ENCODE measurements at places on chromosomes 11 and 22. TPM values are rescaled to one million over a fixed set of nuclear protein-coding genes. Genes with fewer than 3 reads are reported as not detected.

The SLC36A4 gene
- total RNA-seq: 29.4 TPM

DNA sequence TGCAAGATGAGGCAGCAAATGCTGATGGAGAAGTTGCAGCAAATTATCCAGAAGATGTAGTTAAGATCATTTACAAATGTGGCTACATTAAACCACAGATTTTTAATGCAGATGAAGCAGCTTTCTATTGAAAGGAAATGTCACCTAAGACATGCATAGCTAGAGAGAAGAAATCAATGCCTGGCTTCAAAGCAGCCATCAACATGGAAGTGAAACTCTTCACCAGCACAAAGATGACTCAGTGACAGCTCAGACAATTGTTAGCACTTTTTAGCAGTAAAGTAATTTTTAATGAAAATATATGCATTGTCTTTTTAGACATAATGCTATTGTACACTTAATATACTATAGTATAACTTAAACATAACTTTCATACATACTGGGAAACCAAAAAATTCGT lies 71.4 kb downstream of the FANCF start:
- H3K36me3 ChIP-seq: no peaks in the 10 kb centered on the region
- no peaks in the 10 kb centered on the region for H3K27me3 ChIP-seq
- no peaks in the 10 kb centered on the region for H3K4me1 ChIP-seq
- H3K4me3 ChIP-seq: no peak overlapping the region
- no peak overlapping the region for H3K27ac ChIP-seq

DNA sequence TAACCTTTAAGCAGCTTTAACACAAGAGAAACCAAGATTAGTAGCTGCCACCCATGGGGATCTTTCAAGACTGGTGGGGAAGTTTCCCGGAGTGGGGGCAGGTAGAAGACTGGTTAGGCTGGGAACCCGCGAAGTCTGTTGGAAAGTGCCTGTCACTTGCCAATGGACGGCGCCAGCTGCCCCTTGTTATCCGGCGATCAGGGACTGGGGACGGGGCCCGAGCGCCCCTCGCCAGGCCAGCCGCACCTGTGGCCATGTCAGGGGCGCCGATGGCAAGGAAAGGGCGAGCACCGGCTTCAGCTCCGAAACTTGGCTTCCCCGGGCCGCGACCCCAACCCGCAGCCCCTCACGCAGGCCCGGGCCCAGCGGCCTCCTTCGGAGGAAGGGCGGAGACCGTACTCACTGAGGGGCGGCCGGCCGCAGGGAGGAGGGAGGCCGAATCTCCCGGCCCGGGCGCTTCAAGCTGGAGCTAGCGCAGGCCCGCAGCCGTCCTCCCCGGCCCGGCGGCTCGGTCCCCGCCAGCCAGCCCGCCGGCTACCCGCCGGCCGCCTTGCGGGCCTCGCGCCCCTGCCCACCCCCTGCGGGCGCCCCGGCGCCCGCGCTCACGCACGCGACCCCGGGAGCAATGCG lies 539 bp downstream of the EIF4ENIF1 start:
- H3K27me3 ChIP-seq: no peaks in the 10 kb centered on the region
- peak overlapping the region; percentile 56 for H3K4me3 ChIP-seq
- peak overlapping the region; percentile 99 for H3K27ac ChIP-seq

GRCh38 chr22:44550711-44551491 lies 52.9 kb upstream of the RTL6 start:
- H3K27me3 ChIP-seq: no peaks in the 10 kb centered on the region
- peak overlapping the region; percentile 33 for H3K27ac ChIP-seq
- DNase-seq: peak; percentile 96
- H3K4me1 ChIP-seq: peaks cover 6% of the 10 kb centered on the region

- no peak overlapping the region for H3K27ac ChIP-seq
- no peak overlapping the region for H3K4me3 ChIP-seq
- peak; percentile 88 for DNase-seq
- no peaks in the 10 kb centered on the region for H3K4me1 ChIP-seq
- no peaks in the 10 kb centered on the region for H3K27me3 ChIP-seq
Observed at GRCh38 chr22:32448980-32449379, 15.3 kb downstream of the BPIFC start.

DNA sequence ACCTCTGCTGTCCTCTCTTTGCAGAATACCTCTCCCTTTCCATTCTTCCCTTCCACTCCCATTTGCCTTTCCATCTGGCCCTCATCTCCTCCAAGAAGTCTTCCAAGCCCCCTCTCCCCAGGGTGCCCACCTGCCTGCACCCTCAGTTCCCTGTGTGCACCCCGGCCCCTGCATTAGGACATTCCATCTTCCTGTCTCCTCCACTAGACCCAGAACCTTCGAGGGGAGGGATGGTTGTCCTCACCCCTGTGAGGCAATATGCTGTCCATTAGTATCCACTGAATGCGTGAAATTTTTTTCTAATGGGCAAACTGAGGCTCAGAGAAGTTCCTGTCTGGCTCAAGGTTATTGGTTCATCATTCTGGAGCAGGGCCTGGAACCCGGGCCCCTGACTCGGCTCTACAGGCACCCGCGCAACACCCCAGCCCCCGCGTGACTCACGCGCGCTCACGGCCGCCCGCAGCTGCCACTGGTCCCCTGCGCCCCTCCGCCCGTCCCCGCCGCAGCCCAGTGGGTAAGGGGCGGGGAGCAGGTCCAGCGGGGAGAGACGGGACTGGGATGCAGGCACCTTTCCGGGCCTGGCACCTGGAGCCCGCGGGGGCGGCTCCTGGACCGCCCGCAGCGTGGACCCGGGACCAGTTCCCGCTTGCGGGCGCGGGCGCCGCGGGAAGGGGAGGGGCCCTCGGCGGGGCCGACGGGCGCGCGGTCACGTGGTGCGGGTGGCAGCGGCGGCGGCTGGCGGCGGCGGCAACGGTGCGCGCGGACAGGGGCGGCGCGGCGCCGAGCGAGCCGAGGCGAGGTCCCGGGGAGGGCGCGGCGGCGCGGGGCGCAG lies 7.0 kb downstream of the SEPTIN3 start:
- no peak overlapping the region for H3K27ac ChIP-seq
- peaks cover 71% of the 10 kb centered on the region for H3K27me3 ChIP-seq
- no peaks in the 10 kb centered on the region for H3K36me3 ChIP-seq
- H3K4me3 ChIP-seq: peak overlapping the region; percentile 28
- DNase-seq: no peak

DNA sequence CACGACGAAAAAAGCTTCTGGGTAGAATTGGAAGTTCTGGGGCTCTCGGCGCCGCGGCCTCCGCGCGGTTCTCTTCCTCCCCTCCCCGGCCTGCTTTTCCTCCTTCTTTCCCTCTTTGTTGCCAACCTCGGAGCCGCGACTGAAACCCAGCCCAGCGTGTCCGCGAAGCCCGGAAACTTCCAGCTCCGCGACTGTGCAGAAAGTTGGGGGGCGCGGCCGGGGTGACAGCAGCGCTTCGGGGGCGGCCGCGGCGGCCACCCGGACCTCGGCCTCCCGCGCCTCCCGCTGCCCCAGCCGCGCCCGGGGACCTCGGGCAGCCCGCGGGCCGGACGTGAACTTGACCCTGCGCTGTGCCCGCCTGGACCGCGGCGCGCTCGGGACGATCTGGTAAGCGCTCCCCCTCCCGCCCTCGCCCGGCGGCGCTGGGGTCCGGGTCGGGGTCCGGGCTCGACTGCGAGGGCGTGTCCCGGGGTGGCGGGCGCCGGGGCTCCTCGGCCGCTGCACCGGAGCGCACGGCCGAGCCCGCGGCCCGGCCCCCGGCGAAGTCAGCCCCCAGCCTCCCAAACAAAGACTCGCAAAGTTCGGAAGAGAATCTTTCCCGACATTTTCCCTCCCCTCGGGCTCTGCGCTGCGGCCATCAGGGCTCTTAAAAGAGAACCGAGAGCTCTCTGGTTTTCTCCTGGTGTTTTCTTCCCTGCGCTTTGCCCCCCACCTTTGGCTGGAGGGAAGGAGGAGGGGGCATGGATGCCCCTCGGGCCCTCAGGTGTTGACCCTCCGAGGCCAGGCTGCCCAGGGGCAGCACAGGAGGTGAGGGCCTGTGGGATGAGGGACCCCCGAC lies 67.9 kb upstream of the WNT7B start:
- H3K36me3 ChIP-seq: no peaks in the 10 kb centered on the region
- H3K4me1 ChIP-seq: peaks cover 74% of the 10 kb centered on the region
- DNase-seq: peak; percentile 91
- H3K27ac ChIP-seq: peak overlapping the region; percentile 89
- H3K27me3 ChIP-seq: no peaks in the 10 kb centered on the region

The CSF2RB gene
- total RNA-seq: 11.5 TPM

DNA sequence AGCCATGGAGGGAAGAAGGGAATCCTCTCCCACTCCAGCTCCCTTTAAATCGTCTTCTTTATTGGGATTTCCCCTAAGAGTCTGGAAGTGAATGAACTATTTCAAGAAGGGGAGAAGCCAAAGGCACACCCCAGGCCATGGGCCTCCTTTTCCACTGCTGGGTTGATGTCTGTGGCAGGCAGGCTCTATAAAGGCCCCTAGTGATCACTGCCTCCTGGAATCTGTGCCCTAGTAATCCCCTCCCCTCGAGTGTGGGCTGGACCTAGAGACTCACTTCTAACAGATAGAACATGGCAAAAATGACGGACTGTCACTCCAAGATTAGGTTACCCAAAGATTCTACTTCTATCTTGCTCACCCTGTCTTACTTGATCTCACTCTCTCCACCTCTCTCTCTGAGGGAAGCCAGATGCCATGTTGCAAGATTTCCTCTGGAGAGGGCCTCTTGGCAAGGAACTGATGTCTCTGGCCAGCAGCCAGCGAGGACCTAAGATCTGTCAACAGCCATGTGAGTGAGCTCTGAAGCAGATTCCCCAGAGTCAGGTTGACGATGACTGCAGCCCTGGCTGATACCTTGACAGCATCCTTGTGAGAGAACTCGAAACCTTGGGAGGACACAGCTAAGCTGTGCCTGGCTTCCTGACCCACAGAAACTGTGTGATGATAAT lies 444.8 kb downstream of the SOX6 start:
- H3K4me3 ChIP-seq: no peak overlapping the region
- H3K4me1 ChIP-seq: no peaks in the 10 kb centered on the region
- DNase-seq: no peak
- H3K27ac ChIP-seq: no peak overlapping the region
- H3K36me3 ChIP-seq: no peaks in the 10 kb centered on the region

The CREB3L1 gene
- total RNA-seq: 59.3 TPM

The CALCA gene
- 1.3 TPM for total RNA-seq

DNA sequence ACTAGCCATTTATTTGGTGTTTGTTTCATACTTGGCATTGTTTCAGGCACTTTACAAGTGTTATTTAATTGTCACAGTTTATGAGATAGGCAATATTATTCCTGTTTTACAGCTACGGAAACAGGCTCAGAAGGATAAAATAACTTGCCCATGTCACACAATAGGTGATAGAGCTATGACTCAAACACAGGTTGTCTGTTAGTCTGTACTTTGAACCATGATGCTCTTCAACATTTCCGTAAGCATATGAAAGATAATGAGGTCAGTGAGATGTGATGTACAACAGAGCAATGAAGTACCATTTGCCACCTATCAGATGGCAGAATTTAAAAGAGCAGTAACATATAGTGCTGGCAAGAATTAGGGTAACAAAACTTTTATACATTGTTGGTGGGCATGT lies 15.3 kb downstream of the TUG1 start:
- H3K4me3 ChIP-seq: no peak overlapping the region
- H3K4me1 ChIP-seq: no peaks in the 10 kb centered on the region
- H3K27ac ChIP-seq: no peak overlapping the region

- peaks cover 3% of the 10 kb centered on the region for H3K27me3 ChIP-seq
- H3K4me1 ChIP-seq: peaks cover 25% of the 10 kb centered on the region
- DNase-seq: no peak
- H3K27ac ChIP-seq: peak overlapping the region; percentile 3
- no peak overlapping the region for H3K4me3 ChIP-seq
- no peaks in the 10 kb centered on the region for H3K36me3 ChIP-seq
Observed at GRCh38 chr22:37180531-37181231, 7.4 kb downstream of the C1QTNF6 start.

- H3K27me3 ChIP-seq: no peaks in the 10 kb centered on the region
- no peak overlapping the region for H3K4me3 ChIP-seq
- H3K27ac ChIP-seq: no peak overlapping the region
- DNase-seq: no peak
- H3K4me1 ChIP-seq: no peaks in the 10 kb centered on the region
- no peaks in the 10 kb centered on the region for H3K36me3 ChIP-seq
Observed at GRCh38 chr11:72546866-72547265, 112.5 kb upstream of the CLPB start.

The KCNC1 gene
- total RNA-seq: not detected

The KCNA4 gene
- not detected for total RNA-seq

DNA sequence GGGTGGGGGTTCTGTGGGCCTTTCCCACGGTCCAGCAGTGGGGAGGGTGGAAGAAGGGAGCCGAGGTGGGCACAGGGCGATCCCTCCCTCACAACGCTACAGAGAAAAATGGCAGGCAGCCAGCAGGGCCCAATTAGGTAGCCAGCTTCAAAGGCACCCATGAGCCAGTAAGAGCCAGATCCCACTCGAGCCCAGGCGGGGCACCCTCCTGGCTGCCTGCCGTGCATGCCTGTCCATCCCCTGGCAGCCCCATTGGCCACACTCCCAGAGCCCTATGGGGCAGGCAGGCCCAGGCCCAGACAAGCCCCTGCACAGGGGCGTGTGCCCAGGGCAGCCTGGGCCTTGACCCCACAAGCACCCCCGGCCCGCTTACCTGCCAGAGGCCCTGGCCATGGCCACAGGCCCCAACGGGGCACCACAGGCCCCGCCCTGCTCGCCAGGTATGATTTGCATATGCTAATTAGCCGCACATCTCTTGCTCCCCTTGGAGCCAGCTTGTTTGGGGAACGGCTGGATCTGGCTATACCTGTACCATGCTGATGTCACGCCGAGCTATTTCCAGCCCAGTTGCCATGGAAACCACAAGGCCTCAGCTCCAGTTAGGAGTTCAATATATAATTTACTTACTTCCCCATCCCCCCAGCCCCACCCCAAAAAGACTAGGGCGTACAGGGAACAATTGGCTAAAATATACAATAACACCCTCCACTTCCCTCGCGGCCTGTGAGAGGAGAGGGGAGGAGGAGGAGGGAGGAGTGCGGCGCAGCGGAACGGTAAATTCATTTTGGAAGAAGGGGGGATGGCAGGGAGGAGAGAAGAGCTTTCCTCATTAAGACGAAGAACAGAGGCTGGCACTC lies 47.5 kb upstream of the TCF20 start:
- H3K27me3 ChIP-seq: peaks cover 19% of the 10 kb centered on the region
- no peak for DNase-seq
- H3K36me3 ChIP-seq: no peaks in the 10 kb centered on the region
- no peak overlapping the region for H3K4me3 ChIP-seq
- H3K4me1 ChIP-seq: peaks cover 9% of the 10 kb centered on the region

- no peaks in the 10 kb centered on the region for H3K27me3 ChIP-seq
- no peak overlapping the region for H3K4me3 ChIP-seq
- no peak overlapping the region for H3K27ac ChIP-seq
- H3K4me1 ChIP-seq: no peaks in the 10 kb centered on the region
Observed at GRCh38 chr22:44369916-44370801, 57.4 kb upstream of the SHISAL1 start.

Data from left lung (tissue), 14 donors.